ENCODE measurements at places on chromosomes 16 and 17.

- DNase-seq, result no peak
Measured at GRCh38 chr16:85601730-85602401, 11.3 kb upstream of the GSE1 start.

DNA sequence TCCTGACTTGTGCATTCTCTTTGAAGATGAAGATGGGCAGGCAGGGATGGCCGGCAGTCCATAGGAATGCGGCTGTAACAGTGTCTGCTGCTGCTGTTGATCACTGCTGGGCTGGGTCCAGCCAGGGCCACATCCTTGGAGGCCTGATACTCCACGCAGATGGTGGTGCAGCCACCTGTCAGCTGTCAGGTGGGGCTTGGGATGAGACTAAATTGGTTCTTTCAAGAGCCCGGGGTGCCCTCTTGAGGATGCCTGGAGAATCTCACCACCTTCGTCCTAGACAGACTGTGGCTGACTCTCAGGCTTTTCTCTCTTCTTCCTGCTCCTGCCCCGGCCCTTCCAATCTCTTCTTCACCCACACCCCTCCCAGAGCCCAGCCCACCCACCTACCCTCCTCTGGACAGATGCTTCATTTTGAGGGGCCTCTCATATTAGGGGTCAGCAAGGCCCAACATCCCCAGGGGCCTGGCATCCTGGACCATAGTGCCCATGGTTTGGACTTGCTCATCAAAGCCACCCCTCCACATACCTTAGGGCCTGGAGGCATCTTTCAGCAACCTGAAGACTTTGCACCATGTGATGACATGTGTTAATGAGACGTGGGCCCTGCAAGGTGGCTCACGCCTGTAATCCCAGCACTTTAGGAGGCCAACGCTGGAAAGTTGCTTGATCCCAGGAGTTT, 19.1 kb downstream of the OSBPL7 start:
- no peak for DNase-seq

GRCh38 chr17:12313786-12314185, 293.1 kb downstream of the MAP2K4 start:
- no peak for DNase-seq

GRCh38 chr17:653724-654123, 60.9 kb downstream of the VPS53 start:
- DNase-seq, result no peak

DNA sequence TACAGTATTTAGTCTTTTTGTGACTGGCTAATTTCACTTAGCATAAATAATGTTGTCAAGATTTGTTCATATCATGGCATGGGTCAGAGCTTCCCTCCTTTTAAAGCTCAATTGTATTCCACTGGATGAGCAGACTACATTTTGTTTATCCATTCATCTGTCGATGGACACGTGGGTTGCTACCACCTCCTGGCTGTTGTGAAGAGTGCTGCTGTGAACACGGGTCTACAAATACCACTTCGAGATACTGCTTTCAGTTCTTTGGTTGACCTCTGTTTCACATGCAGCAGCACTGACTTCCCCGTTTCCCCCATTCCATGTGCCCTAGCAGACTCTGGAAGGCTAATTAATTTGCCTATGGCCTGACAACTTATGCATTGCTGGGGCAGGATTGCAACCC, 285.4 kb downstream of the SHISA9 start:
- no peak for DNase-seq

DNA sequence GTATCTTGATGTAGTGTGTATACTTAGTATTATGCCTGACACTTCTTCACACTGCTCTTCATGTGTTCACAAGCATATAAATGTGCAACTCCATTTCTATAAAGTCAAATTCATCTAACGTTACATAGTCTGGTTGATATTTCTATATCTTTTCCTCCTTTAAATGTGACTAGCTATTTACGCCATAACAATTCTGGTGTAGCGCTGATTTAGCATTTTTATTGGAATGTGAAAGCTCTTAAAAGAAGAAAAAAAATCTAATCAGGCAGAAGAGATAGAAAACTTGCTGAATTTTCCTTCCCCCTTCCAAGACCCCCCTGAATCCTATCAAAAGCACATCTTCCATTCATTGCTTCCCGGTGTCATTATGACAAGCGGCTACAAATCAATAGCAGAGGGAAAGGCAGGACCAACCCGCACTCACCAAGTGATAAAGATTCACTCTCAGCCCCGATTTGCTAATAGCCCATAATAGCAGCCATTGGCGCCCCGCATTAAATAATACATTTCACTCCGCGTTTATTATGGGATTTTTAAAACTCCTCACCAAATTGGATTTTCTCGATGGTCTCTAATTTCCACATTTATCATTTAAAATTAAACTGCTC, 299.5 kb upstream of the PMFBP1 start:
- DNase-seq, result no peak
